ENCODE measurements at places on chromosomes 5 and 9.

DNA sequence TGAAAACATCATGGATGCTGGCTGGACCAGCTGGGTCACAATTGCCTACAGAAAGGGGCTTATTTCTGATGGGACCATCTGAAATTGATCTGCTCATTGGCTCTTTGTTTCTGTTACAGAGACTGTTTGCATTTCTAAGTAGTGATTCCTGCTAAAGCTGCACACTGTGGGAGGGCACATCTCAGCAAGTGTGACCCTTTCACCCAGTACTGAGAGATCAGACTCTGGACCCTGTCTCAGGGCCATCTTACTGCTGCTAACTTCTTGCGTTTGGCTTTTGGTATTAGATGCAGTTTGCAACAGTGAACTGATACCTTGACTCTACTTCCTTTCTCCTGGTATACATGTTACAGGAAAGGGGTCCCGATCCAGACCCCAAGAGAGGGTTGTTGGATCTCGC, 24.5 kb upstream of the KDM4C start:
- no peak for DNase-seq

DNA sequence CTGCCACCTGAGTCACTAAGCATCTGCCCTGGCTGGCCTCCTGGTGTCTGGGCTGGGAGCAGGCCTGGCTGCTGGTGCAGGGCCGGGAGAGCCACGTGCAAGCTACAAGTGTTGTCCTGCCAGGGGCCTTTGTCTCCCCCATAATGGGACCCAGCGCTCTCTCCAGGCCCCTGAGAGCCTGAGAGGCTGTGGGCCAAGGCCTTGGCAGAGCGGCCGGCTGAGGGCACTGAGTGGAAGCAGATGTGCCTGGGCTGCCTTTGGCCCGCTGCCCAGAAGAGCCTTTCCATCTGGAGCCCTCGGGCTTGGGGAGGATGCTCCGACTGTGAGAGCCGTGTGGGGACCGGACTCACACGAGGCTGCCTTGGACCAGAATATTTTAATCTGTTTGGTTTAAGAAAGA, 185.5 kb downstream of the RGS3 start:
- DNase-seq = no peak

- no peak for DNase-seq
Observed at GRCh38 chr9:130472184-130472705, 27.5 kb downstream of the ASS1 start.

DNA sequence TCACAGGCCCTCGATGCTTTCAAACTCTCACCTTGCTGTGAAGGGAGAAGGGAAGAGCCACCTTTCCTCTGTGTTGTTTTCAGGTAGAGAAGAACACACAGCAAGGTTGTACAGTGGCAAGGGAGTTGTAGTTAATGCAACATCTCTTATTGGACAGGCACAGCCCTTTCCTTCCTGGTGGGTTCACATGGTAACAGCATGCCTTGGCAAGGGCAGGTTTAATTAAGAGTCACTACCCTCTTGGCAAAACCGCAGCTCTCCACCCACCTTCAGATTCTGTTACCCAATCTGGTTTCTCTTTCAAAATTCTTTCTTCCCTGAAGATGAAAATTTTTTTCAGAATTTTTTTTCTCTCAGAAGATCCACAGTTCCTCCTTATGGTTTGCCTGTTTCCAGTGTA, 253.1 kb downstream of the TLR4 start:
- DNase-seq = no peak

GRCh38 chr5:42600441-42600840, 156.2 kb upstream of the CCDC152 start:
- no peak for DNase-seq

GRCh38 chr5:161850491-161850890, 2.6 kb downstream of the GABRA1 start:
- DNase-seq = no peak

- no peak for DNase-seq
Observed at GRCh38 chr9:27601396-27601795, 28.1 kb upstream of the C9orf72 start.

DNA sequence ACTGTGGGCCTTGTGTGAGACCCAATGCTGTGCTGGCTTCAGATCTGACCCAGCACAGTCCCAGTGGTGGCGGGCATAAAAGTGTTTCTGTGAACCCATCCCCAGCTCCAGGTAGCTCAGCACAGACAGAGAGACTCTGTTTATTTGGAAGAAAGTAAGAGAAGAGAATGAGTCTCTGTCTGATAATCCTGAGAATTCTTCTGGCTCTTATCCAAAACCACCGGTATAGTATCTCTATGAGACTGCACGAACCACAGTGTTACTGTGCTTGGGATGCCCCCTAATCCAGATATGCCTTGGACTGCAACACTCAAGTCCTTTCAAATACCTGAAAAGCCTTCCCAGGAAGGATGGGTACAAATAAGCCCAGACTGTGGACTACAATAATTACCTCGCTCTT, 1660.8 kb upstream of the ACO1 start:
- no peak for DNase-seq

Measured in CD4-positive, alpha-beta T cell (primary cell).